ENCODE measurements at places on chromosomes 2 and 18.

GRCh38 chr2:221134718-221135117 is 437.4 kb downstream of the EPHA4 start:
- DNase-seq = no peak

DNA sequence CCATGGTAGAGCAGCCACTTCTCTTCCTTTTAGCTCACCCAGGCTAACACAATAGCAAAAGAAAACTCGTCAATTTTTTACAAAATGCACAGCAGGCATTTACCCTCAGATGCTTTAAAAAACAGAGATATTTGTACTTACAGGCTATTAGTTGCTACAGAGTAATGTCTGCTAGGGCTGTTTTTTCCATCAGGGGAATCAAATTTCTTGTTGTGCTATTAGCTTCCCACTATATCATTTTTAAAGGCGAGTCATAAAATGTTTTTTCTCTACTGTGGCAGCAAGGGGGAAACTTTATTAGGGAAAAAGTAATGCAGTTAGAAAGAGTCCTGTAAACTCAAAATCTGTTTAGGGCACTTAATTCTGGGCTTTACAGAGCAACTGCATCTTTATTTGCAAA is 277.9 kb upstream of the THSD7B start:
- DNase-seq = no peak

GRCh38 chr2:9653485-9654271 is 22.9 kb upstream of the YWHAQ start:
- DNase-seq = no peak

GRCh38 chr18:72119082-72119481 is 425.1 kb downstream of the CBLN2 start:
- DNase-seq = no peak

GRCh38 chr2:40488101-40488601 is 36.3 kb upstream of the SLC8A1 start:
- no peak for DNase-seq

DNA sequence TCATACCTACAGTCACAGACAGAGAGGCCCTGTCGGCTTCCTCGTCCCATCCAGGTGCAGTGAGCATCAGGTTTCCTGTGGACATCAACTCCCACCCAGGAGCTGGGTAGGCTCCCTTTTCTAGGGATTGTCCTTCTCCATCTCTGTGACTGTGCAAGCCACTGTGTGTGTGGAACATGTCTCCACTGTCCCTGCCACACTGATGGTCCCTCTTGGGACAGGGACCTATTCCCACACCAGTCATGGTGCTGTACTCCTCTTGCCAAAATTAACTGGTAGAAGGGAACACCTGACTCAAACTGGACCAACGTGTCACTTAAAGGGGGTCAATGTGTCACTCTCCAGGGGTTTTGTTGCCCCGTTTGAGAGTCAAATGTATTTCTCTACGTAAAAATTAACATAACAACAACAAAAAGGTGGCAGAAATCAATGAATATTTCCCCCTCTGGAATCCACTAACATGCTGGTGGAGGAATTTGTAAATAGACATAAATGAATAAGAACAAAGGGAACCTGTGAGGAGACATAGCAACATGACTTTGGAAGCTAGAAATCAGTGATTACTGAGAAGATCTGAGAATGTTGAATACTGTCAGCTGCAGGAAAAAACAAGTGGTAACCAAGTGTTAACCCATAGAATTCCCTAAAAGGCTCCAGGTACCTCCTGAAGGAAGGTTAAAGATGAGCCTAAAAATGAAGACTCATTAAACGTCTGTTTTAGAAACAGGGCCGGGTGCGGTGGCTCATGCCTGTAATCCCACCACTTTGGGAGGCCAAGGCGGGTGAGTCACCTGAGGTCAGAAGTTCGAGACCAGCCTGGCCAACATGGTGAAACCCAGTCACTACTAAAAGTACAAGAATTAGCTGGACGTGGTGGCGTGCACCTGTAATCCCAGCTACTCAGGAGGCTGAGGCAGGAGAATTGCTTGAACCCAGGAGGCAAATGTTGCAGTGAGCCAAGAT is 40.4 kb downstream of the SH2D6 start:
- no peak for DNase-seq

DNA sequence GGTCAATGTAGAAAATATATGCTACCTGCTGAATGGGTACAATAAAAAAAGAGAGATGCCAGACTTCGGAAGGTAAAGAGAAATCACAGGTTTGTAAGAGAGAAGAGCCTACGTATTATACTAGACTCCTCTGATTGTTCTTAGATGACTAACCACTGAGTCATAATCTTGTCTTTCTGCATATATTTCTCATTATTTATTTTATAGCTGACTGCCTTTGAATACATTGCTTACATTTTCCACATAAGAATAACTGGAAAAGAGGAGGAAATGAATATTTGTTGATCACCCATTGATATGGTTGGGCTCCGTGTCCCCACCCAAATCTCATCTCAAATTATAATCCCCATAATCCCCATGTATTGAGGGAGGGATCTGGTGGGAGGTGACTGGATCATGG is 90.3 kb upstream of the RAB27B start:
- no peak for DNase-seq

DNA sequence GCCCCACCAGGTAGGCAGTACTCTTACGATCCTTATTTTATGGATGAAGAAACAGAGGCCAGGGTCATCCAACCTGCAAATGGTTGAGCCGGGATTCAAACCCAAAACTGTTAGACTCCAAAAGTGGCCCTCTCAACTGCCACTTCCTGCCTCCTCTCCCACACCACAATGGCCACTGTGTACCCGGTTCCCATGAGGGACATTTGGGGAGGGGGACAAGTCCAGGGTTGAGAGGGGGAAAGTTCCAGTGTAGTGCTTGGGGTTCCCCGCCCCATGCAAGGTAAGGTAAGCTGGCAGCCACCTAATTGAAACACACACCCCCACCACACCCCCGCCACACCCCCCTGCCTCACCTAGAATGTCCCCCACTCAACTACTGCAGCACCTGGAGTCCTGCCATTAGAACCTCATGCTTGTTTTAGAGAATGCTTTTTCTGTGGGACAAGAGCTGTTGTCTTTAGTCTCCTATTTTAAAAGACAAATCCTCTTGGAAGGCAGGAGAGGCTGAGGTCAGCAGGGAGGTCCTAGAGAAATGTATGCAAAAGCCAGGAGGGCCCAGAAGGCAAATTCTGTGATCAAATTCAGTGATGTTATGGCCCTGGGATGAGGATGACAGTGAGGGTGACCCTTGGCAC is 145.2 kb downstream of the ZFP36L2 start:
- DNase-seq = no peak

DNA sequence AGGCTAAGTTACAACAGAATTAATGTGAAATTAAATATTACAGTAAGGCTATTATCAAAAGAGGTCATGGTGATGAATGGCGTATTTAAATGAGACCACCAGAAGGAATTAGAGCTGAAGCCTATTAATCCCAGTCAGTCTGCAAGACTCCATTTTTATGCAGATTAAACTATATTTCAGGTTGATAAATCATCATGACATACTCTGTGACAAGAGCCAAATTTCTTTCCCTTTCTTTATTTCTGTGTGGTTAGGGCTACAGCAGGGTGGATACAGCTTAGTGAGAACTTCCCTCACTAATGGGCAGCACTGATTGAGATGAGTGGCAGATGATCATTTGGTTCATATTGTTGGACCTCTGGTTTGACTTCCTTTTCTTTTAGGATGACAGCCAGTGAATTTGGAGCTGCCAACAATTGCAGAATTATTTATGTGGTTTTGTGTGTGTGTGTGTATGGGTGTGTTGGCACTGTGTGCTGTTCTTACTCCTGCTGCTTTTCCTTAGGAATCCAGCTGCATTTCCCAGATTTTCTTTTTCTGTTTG is 481.3 kb downstream of the PIK3C3 start:
- no peak for DNase-seq

GRCh38 chr2:230976671-230977171 is 19.2 kb upstream of the SPATA3 start:
- DNase-seq = no peak

- no peak for DNase-seq
Measured at GRCh38 chr2:39549718-39550464, 112.8 kb upstream of the MAP4K3 start.

DNA sequence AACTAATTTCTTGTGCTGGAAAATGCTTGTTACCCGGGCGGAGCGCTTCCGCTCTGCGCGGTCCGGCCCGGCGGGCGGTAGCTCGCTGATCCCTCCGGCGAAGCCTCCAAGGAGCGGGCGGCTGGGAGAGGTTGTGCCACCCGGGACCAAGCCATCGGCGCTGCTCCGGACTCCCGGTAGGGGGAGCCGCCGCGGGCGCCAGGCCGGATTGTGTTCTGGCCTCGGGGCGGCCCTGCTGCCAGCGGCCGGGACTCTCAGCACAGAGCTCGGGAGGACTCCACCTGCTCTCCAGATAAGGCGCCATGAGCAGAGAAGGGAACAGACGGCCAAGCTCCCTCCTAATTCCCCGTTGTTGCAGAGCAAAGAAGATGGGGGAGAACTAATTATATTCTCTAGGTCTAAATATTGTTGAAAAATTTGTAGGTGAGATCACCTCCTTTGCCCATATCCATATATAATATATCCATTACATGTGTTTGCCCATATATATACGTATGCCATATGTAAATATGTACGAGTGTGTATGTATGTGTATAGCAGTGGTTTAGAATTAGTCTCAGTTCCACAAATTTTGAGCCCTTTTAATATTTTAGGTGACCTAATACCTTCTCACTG is 13.8 kb upstream of the SATB2 start:
- peak; percentile 51 for DNase-seq

GRCh38 chr2:177989029-177989885 is 83.3 kb downstream of the PDE11A start:
- DNase-seq = no peak

DNA sequence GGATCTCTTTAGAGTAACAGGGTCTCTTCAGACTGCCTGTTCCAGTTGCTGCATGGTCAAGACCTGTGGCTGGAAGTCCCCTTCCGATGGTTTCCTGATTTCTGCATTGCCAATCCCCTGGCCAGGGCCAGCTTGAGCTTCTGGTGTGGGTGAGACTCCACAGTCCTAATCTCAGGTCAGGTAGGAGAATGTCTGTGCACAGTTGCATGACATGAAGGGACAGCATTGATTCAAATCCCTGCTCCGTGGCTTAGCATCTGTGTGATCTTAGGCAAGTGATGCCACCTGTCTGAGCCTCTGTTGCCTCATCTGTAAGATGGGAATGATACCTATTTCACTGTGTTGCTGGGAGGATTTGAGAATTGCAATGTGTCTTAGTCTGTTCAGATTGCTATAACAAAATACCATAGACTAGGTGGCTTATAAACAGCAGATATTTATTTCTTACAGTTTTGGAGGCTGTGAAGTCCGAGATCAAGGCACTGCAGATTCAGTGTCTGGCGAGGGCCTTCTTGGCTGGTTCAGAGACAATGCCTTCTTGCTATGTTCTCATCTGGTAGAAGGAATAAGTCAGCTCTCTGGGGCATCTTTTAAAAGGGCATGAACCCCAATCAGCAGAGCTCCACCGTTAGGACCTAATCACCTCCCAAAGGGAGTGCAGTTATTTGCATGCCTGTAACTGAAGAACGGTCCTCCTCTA is 66.2 kb downstream of the ATOH8 start:
- DNase-seq = no peak

- DNase-seq = no peak
Measured at GRCh38 chr18:13548966-13549879, 177.1 kb downstream of the FAM210A start.

DNA sequence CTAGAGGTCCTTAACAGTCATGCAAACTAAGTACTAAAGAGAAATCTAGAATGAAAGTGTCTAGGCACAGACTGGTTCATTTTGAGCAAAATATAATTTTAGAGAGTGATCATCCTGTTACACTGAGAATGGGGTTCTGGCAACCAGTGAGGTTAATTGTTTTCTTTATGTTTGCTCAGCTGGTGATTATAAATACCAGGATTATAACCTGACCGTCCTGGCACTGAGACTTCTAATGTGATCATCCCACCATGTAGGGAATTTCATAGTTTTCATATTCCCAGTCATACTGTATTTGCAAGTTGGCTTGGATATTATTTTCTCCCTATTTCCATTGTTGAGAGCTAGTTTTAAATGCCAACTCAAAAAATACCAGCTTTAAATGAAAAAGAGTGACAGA is 852.5 kb upstream of the LRATD1 start:
- DNase-seq = peak; percentile 4

DNA sequence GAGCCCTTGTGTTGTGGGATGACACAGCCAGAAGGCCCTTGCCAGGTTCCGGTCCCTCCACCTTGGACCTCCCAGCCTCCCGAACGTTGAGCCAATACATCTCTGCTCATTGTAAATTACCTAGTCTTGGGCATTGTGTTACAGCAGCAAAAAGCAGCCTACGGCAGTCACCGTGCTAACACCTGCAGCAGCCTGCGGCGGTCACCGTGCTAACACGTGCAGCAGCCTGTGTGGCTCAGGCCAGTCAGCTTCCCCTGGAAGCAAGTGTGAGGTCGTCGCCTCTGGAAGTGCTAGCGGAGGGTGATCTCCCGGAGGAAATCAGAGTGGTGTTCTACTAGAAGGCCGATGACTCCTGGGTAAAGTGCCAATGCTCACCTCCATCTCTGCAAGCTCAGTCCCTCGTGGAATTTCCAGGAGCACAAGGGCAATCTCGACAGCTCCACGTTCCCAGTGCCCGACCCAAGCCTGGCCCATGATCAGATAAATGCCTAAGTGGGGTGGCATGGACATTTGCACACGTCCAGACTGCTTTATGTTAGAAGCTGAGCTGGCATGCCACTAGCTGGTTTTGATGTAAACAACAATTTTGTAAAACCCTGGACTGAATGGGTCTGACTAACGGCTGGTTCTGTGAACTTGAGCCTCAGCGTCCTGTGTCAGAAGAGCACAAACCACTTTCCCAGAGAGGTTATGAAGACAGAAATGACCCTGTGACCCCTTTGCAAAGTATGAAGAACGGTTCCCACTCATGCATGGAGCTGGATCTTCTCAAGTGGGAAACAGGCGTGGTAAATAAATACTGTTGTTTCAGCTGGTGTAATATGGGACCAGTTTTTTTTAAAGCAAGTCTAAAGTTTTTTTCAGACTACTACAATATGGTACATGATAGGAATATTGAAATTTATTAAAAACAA is 11.4 kb upstream of the CNDP1 start:
- no peak for DNase-seq

GRCh38 chr2:3430172-3430571 is 50.7 kb downstream of the TRAPPC12 start:
- no peak for DNase-seq

DNA sequence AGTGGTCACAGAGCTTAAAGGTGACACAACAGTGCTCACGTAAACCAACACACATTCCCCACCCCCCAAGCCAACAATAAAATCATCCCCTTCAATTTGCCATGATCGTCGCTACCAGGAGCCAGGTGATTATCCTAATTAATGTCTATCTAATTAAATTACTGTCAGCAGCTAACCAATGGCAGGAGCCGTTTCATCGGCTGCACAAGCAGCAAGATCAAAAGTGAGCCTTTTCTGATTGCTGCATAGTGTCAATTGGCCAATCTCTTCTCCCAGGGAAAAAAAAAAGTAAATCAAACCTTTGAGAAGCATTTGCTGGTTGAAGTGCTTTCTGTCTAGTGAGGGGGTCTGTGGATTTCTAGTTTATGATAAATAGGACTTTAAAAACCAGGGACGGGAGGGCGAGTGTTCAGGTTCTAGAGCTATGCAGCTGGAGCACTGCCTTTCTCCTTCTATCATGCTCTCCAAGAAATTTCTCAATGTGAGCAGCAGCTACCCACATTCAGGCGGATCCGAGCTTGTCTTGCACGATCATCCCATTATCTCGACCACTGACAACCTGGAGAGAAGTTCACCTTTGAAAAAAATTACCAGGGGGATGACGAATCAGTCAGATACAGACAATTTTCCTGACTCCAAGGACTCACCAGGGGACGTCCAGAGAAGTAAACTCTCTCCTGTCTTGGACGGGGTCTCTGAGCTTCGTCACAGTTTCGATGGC is at the start of gene TBR1:
Gene TBR1 (plus strand): TSS at position 311 of the 721 bp plus-strand sequence. CDS start 114 bp downstream, at position 425.
- no peak for DNase-seq
